ENCODE measurements at places on chromosomes 1 and 21.
A peak's percentile ranks its signal among the peaks of the same experiment; 100 is the strongest.

DNA sequence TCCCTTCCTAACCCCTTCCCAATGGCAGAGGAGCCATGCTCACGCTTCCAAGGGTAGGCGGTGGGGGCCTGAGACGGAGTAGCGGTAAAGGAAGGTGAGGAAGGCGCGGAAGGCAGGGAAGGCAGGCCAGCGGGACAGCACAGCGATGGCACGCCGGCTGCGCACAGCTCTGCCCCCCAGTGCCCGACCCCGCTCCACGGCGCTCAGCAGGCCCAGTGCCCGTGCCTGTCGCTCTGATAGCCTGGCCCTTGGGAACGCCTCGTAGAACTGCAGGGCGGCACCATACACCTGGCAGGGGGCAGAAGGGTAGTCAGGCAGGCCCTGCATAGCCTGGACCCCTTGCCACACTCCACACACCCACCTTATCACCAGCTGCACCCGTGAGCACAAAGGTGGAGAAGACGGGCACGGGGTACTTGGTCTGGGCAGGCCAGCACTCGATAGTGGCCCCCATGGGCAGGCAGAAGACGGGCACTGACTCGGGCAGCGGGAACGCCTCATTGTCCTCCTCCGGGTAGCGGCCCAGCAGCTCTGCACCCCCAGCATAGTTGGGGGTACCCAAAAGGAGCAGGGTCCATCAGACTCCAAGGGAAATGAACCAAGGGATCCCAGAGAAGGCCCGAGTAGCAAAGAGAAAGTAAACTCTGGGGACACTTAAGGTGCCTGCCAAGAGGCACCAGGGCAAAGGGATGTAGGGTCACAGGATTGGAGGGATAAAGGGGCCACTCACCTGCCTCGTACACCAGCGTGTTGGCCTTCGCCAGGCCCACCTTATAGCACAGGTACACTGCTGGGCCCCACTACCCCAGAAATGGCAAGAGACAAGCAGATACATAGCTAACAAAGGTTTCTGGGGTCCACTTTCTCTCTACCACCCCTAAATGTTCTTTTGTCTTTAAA is 4.4 kb downstream of the DENND4B start:
- DNase-seq, result no peak

GRCh38 chr1:64043976-64044375 is 159.4 kb upstream of the UBE2U start:
- no peak for DNase-seq

DNA sequence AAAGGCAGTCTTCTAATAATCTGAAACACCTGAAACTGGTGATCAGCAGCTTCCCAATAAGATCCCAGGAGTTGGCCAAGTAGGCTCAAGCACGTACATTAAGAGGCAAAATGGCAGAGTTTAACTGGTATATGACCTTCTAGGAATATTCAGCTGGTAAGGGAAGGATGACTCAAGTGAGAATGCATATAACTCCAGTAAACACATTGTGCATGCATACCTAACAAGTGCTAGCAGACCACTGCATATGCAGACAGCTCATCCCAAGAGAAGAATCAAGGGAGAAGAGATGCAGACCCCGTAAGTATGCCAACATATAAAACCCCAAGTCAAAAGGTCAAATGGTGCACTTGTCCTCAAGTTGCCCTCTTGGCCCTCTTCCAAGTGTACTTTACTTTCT is 73.0 kb upstream of the ZRANB2 start:
- no peak for DNase-seq

GRCh38 chr1:7584157-7584556 is 186.9 kb upstream of the VAMP3 start:
- no peak for DNase-seq

- DNase-seq, result no peak
Measured at GRCh38 chr1:209291715-209292114, 291.8 kb upstream of the CAMK1G start.

GRCh38 chr1:169368406-169368769 is 393 bp downstream of the BLZF1 start:
- peak; percentile 34 for DNase-seq

- no peak for DNase-seq
Measured at GRCh38 chr1:245500546-245500945, 345.8 kb downstream of the KIF26B start.

GRCh38 chr1:201324821-201325677 is 41.7 kb downstream of the PKP1 start:
- DNase-seq, result no peak

DNA sequence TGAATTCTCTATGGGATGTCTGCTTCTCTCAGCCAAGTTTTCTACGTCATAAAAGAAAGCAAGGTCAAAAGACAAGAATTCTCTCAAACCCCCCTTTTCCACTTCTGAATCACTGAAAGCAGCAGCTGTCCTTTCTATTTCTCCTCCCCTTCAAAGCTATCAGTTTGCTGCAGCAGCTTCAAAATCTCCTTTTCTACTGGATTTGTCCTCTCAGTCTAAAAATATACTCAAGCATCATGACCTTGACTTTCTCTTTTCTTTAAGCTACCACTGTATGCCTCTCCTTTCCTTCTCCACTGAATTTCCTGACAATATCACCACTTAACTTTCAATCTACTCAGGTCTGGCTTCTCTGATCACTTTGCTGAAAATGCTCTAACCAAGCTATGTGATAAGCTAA is 1.9 kb downstream of the WDR64 start:
- no peak for DNase-seq

DNA sequence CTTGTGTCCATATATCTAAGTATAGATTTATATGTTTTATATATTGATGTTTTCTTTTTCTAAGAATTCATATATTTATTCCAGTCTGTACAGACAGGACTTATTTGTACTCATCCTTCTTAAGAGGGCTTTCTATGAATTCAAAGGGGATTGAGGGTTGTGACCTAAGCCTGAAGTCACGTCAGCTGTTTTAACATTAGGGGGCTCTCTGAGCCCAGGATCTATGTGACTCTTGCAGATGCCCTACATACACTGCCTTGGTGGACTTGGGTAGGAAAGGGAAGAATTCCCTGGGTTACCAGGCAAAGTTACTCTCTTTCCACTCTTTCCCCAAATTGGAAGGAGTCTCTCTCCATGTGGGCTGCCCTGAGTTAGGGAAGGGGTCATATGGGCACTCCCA is 283.8 kb upstream of the DAB1 start:
- no peak for DNase-seq
